ENCODE measurements at places on chromosomes 3 and 15. TPM values are rescaled to one million over a fixed set of nuclear protein-coding genes. Genes with fewer than 3 reads are reported as not detected.

The CCDC14 gene
- 48.1 TPM for total RNA-seq

The RPS27L gene
- 206 TPM for total RNA-seq

The SRGAP3 gene
- total RNA-seq: 7.1 TPM

The ATP10A gene
- 60.2 TPM for total RNA-seq

The MORC1 gene
- not detected for total RNA-seq

The ITPKA gene
- total RNA-seq: 0.93 TPM

The SKOR1 gene
- 0.18 TPM for total RNA-seq

Data from T-helper 2 cell treated with Interferon-gamma antibody and Interleukin-4, amounts not matched to agents 100 ng/mL and 5 ng/mL, for 36 hours (primary cell).